ENCODE measurements at places on chromosomes 4 and X.
A peak's percentile ranks its signal among the peaks of the same experiment; 100 is the strongest.

GRCh38 chrX:151697522-151697921 lies 2.3 kb downstream of the PRRG3 start:
- no peak for DNase-seq

DNA sequence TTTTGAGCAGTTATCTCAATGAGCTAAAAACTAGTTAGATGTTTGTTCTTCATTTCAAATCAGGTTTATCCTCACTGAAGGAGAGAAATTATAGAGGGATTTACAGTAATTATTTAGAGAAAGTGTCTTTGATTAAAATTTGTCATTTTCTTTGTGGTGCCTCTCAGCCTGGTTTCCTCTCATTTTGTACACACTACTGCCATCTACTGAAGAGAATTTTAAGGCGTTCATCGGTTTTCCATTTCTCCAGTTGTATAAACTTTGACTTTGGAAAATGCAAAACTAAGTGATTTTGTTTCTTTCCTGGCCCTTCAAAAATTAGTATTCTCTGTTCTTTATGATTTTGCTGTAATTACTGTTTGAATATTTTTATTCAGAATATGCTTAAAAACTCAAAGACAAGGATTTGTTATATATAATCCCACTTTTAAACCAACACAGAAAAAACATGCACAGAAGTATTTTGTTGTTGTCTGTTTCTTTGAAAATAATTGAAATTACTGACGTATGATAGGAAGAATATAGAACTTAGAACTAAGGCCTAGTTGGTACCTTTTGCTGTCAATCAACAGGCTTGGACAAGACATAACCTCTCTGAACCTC lies 34.4 kb upstream of the ANXA3 start:
- DNase-seq = peak; percentile 12

DNA sequence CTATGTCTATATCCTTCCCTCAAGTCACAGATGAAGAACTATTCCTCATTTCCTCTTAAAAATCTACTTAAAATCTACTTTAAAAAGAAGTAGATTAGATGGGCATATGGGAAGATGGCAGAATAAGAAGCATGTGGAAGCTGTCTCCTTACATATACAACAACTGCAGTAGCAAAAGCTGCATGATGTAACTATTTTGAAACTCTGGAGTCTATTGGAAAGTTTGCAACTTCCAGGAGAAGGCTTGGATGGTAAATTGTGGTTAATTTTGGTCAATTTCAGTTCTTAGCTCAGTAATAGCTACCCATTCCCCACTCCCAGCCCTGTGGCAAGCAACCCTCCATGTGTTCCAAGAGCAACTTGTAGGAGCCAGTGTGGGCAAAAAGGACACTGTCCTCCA lies 36.9 kb downstream of the MORC4 start:
- DNase-seq = no peak

- DNase-seq = no peak
Measured at GRCh38 chr4:97953171-97953941, 189.9 kb downstream of the STPG2 start.

- no peak for DNase-seq
Measured at GRCh38 chrX:15909605-15910004, 55.0 kb upstream of the AP1S2 start.

- no peak for DNase-seq
Measured at GRCh38 chr4:4185528-4185927, 41.2 kb downstream of the OTOP1 start.

GRCh38 chr4:120071192-120071795 lies 4.6 kb upstream of the MAD2L1 start:
- DNase-seq = no peak

DNA sequence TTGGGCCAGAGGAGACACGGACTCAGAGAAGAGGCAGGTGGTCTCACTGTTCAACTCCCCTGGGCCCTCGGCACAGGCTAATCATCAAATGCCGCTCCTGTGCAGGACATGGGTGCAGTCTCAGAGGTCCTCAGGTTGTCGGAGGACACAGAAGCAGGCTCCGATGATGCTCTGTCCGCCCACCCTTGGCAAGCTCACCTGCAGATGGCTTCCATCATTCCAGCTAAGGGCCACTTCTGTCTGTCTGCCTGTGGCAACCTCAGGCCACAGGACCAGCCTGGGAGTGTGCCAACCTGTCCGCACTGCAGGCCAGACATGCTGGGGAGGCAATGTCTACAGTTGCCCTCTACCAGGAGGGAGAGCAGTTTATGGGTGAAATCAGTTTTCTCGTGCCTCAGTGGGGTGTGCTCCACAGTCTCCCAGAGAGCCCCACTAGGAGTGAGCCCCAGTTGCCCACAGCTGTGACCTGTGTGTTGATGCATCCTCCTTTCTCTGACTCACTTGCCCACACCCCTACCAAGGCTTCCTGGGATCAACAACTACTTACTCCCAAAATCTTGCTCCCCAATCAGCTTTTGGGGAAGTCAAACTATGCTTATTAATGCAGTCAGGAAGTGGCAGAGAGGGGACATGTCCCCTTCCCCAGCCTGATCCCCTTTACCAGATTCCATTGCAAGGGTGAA lies 55.9 kb downstream of the HTRA3 start:
- DNase-seq = no peak

GRCh38 chrX:97102938-97103337 lies 219.2 kb downstream of the RPA4 start:
- no peak for DNase-seq

- DNase-seq = peak; percentile 85
Measured at GRCh38 chrX:17547658-17548057, 172.7 kb downstream of the NHS start.

DNA sequence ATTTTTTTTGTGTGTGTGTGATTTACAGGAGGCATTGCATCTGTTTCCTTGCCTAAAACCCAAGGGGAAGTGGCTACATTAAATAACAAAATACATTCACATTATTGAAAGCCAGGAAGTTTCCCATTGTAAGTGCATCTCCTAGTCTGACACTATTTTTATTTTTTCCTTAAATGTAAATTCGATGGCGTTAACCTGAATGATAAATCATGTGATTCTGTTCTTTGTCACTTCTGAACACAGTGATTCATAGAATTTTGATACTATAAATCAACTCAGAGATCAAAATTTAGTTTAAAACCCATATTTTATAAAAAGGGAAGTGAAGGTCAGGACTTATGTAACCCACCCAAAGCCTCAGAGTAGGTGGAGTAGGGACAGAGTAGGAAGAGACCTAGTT lies 258.1 kb downstream of the GABRG1 start:
- no peak for DNase-seq

GRCh38 chr4:105232374-105232773 lies 85.7 kb downstream of the TET2 start:
- DNase-seq = no peak
